ENCODE measurements at places on chromosomes 3 and 15. TPM values are rescaled to one million over a fixed set of nuclear protein-coding genes. Genes with fewer than 3 reads are reported as not detected.

The P2RY13 gene
- polyA plus RNA-seq, result not detected

The ARL6IP5 gene
- polyA plus RNA-seq, result 24.9 TPM

- DNase-seq, result no peak
Measured at GRCh38 chr3:149009732-149010131, 18.4 kb downstream of the GYG1 start.

The RARRES1 gene
- polyA plus RNA-seq, result 0.09 TPM

DNA sequence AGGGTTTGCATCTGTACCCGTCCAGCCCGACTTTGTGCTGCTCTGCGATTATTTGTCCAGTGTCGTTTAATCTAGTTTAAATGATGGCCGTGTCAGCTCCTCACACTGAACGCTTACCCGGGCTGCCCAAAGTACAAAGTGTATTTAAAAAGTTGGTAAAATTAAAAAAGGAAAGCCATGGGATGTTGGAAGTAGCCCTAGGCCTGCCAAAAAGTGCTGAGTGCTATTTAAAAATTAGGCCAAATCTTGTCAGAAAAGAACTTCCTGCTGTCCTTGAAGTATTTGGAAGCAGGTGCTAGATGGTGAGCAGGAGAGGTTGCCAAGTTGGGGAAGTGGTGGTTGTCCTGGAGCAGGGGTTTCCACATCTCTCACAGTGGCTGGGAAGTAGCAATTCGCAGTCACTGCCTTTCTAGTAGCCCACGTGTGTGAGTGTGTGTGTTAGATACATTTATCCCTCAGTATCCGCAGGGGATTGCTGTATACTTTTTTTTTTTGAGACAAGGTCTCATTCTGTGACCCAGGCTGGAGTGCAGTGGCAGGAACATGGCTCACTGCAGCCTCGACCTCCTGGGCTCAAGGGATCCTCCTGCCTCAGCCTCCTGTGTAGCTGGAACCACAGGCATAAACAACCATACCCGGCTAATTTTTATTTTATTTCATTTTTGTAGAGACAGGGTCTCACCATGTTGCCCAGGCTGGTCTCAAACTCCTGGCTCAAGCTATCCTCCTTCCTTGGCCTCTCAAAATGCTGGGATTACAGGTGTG, 664 bp downstream of the PPCDC start:
- DNase-seq, result no peak

DNA sequence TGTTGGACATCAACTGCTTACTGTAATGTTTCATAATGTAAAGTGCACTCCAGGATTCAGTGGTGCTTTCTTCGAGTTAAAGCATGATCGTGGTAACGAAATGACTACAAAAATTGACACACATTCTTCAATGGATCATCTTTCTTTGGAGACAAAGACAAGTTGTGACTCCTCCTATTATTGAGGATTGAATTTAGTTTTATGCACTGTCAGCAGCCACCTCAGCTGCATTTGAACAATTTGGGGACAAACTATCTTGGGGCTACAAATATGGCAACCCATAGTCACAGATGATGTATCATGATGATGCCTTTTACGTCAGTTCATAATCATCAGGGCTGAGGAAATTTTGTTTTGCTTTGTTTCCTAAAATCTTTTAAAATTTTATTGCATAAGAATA, 140.2 kb upstream of the ICE2 start:
- no peak for DNase-seq

The IGF2BP2 gene
- polyA plus RNA-seq, result 7.4 TPM

GRCh38 chr15:100687582-100688141, 85.3 kb downstream of the ASB7 start:
- no peak for DNase-seq

DNA sequence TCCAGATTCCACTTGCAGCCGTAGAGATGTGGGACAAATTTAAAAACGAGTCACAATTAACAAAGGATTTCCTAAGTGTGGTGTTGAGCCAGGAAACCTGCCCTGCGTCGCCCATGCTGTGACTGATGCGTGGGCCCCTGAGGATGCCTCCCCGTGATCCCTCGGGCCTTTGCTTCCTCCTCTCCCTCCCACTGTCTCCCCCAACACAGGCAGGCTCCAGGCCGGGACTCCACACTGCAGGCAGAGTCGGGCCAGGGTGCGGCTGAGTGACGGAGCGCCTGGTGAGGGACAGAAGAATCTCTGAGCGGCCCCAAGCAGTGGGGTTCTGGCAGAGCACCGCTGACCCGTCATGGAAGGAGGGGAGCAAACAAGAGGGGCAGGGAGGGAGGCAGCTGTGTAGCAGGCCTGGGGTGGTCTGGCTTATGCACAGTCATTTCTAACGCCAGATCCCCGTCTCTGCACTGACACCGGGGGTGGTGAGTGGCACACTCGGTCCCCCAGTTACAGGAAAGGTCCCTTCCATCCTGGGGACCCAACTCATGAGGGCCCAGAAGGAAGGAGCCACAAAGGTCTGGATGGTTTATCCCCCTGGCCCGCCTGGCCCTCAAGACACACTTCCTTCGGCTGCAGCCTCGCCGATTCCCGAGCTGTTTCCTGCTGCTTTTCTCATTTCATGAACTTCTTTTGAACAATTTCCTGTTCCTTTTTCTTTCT, 91.0 kb downstream of the XXYLT1 start:
- DNase-seq, result no peak

- DNase-seq, result no peak
Measured at GRCh38 chr15:28125673-28126651, 26.8 kb upstream of the OCA2 start.

- no peak for DNase-seq
Measured at GRCh38 chr3:150495149-150495548, 51.1 kb downstream of the SERP1 start.

Measured in H1 (cell line).